ENCODE measurements at places on chromosomes 13 and 19.

GRCh38 chr13:80340651-80341100 is 250 bp downstream of the SPRY2 start:
- DNase-seq: no peak

- DNase-seq: no peak
Observed at GRCh38 chr13:107586216-107586615, 629.1 kb downstream of the LIG4 start.

GRCh38 chr19:40128991-40129390 is 38.2 kb upstream of the ZNF780A start:
- no peak for DNase-seq

- no peak for DNase-seq
Observed at GRCh38 chr13:33108620-33109019, 92.4 kb downstream of the KL start.

DNA sequence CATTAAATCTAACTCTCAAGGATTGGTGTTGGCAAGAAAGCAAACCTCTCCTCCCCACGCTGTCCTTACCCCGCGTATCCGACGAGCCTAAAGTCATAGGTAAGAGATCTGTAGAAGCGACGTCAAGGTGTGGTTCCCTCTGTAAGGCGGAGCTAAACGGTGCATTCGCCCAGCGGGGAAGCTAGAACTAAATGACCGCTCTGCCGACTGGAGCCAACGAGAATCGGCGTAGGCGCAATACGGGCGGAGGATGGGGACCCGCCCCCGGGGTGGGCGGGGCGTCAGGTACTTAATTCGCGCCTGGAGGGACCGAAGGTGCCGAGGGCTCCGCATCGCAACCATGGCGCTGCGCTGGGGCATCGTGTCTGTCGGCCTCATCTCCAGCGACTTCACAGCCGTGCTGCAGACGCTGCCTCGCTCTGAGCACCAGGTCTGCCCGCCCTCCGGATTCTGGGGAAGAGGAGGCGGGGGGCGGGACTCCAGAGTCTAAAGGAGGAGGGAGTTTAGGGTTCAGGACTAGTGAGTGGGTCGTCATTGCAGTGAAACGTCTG is at the start of gene DHDH:
DHDH (plus strand) TSS at position 318 of the 551 bp plus-strand sequence; CDS start at position 341, 23 bp downstream.
- DNase-seq: peak; percentile 73

DNA sequence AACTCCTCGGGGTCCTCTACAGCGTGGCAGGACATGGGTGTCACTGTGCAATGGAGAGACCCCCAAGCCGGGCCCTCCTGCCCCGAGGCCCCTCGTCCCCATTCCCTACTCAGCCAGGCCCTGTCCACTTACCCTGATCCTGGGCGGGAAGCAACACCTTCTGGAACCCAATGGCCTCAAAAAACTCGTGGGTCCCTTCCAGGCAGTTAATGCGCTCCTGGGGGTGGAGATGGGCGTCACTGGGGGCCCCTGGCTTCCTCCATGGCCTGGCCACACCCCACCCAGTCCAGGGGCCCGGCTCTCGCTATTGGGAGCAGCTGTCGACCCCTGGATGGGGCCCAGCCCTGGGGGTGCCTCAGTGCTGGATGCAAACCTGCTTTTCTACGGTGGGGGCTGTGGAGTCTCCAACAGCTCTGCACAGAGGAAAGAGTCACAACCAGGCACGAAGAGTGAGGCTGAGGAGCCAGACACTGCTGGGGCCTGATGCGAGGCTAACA is 10.8 kb downstream of the UBXN6 start:
- no peak for DNase-seq

- DNase-seq: no peak
Observed at GRCh38 chr19:55257461-55258420, 1.1 kb downstream of the PPP6R1 start.
